ENCODE measurements at places on chromosomes 1 and 21.

DNA sequence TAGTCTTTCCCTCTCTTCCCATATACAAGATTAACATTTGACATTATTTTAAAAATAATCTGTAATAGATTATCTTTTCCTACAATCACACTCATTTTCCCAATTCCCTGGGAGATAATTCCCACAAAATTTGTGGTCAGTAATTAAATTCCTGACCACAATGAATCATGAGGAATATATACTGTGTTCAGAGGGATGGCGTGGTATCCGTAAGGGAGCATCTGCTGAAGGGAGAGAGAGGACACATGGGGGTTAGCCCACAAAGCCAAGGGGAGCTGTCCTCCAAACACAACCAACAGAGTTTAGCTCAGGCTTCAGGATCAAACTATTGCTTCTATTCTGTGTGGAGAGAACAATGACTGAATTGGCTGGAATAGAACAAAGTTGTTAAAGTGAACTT is 57.1 kb upstream of the PPP2R5A start:
- DNase-seq = no peak

DNA sequence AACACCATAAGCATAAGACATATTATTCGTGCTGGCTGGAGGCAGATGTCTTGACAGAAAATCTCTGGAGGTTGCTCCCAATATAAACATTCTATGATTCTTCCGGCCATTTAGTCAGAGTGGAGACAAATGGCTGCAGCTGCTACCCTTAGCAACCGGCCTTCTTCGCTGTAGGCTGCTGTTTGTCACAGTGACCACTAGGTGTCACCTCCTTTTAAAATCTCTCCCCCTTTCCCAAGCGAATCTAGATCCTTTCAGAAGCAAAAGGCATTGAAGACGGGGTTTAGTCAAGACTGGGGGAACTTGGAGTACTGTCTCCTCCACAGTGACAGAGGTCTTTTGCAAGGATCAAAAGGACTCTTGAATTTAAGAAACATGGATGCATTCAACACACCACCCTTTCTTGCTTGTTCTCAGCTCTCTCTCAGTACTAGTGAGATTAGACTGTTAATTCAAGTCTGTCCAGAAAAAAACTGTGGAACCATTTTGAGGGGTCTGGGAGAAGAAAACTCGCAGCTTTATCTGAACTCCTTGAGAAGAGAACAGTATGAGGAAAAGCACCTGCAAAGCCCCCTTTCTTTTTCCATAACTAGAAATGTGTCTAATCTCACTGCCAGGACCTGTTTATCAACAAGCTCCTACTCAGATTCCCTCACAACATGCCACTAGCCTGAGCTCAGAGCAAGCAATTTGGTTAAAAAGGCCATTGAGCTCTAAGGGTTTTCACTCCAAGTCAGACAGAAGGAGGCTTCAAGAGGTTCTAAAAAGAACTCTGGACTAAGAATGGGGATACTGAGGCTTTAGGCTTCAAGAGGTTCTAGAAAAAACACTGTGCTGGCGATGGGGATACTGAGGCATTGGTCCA is 408.3 kb upstream of the PLXNA2 start:
- DNase-seq = no peak

DNA sequence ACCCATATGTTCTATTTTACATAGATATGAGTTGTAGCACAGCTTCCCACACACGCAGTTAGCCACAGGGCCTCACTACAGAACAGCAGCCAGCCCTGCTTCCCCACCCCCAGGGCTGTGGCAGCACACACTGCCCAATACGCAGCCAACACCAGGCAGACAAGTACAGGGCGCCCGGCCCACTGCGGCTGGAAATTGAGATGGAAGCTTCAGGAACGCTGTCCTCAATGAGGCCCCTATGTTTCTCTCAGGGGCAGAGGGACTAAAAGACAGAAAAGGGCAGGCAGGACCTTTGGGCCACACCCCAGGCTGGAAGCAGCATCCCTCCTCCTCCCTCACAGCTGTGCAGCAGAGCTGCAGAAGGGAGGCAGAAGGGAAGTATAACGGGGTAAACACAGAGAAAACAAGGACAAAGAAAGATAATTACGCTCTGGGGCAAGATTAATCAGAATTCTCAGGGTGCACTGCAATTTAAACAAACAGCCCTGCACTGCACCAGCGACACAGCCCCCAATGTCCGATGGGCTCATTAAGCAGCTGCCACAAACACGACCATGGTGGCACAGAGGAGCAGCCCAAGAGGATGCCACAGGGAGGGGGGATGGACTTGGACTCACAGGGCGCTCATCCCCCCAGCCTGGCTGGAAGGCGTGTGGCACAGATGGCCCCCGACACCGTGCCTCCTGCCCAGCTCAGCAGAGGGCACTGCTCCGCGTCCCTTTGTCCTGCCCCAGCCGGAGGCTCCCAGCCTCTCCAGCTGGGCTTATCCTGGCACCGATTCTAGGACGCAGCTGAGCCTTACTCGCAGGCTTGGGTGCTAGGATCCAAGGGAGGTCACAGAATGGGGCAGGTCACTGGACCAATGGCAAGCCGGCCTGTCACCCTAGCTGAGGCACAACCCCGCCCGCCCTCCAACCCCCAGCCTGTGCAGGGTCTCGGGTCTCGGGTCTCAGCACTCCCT is 14.2 kb downstream of the WDR4 start:
- no peak for DNase-seq

DNA sequence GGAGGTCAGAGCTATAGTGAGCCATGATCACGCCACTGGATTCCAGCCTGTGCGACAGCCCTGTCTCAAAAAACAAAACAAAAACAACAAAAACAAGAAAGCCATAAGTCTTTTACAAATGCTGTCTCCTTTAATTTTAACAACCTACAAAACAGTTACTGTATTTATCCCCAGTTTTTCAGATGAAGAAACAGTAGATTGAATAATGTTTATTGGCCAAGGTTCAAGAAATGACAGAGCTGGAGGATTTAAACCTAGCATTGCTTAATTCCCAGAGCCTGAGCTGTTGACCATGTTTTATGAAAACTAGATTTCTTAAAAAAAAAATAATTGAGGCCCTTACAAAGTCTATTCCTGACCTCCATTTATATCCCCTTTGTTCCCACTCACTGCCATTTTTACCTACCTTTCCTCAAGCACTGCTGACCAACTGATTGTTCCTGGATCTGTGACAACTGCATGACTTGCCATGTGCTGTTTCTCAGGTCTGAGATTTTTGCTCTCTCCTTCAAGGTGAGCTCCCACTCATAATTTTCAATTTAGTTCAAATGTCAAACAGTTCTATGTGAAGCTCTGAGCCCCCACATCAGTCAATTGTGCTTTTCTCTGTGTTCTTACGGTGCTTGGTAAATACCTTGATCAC is 140.8 kb downstream of the CHRM3 start:
- DNase-seq = no peak

DNA sequence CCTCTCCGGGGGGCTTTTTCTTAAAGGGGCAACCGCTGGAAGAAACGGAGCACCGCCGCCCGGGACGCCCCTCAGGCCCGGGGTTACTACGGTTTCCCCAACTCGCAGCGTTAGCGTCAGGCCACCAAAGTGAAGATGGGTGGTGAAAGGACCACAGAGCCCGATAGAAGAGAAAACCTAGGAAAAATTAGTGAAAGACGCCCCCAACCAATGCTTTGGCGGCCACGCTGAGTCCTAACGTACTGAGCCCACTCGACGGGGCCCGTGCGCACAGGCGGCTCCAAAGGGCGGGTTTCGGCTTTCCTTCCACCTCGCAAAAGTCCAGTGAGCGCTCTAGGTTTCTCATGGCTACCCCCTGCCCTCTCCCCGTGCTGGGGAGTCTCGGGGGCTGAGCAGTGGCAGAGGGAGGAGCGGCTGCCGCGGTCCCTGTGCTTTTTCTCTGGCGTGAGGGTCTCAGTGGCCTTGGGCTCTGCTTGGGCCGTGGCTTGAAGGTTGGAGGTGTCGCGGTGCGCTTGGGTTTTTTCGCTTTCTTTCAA is 12.2 kb upstream of the SPEN start:
- DNase-seq = no peak

DNA sequence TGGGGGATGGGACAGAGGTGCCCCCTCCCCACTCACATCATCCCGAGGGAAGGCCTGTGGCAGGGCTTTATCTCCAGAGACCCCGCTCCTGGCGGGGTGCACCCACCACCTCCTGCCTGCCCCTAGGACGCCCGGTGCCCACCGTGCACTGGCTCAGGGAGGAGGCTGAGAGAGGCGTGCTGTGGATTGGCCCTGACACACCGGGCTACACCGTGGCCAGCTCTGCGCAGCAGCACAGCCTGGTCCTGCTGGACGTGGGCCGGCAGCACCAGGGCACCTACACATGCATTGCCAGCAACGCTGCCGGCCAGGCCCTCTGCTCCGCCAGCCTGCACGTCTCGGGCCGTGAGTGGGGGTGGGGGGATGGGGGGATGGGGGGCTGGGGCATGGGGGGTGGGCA is 71.7 kb downstream of the TRIM11 start:
- peak; percentile 59 for DNase-seq

DNA sequence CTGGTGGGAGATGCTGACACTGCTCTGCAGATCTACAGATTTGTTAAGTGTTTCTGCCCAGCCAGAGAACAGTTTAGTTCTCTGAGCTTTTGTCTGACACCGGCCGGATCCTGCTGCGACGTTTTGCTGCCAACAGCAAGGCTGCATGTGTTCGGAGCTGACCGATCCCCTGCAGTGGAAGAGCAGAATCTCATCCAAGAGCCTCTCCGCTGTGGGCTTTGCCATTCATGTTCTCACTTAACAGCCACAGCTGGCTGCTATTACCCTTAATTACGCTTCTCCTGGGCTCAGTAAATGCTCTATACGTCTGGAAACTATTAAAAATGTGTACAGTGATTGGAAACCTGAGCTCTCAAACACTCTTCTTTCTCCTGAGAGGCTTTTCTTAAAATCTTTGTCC is 105.3 kb downstream of the BCAR3 start:
- DNase-seq = no peak

DNA sequence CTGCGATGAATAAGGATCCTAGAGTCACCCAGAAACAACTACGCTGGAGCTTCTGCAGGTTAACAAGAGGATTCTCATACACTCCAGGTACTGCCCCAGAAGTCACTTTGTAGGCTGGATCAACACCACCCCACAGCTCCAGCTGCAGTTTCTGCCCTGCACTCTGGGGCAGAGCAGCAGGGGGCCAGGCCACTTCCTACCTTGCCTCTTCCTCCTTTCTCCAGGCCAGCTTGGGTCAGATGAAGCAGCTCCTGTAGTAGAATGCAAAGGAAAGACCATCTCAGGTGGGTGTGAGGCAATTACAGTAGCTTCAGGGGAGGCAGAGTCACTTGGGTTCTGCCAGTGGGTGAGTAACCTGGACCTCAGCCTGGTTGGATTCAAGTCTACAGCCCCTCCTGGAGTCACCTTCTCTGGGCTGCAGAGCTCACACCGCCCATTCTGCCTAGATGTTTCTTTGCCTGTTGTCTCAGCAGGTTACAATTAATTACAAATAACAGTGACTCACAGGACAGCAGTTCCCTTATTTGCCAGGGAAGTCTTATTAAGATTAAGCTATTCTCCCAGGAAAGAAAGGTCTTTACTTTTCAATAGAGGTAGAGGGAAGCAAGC is 24.4 kb upstream of the BCAR3 start:
- no peak for DNase-seq

- DNase-seq = no peak
Measured at GRCh38 chr1:6134206-6134605, 45.9 kb downstream of the CHD5 start.

DNA sequence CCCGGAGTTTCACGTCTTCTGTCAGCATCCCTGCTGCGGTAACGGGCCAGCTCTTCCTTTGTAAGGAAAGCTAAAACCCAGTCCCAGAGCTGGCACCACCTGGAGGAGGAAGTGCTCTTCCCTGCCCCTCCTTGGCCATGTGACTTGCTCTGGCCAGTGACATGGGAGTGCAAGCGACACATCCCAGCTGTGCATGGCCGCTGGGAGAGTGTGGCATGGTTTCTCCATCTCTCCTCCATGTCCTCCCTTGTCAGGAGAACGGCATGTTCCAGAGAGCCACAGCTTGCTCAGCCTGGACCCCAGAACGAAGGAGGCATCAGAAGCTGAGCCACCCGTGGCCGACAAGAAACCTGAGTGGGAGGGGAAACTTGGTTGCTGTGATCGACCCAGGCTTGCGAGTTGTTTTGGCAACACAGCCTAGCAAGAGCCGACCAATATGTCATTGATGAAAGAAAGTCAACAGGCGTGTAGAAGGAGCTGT is 2.7 kb upstream of the PRXL2B start:
- DNase-seq = no peak

DNA sequence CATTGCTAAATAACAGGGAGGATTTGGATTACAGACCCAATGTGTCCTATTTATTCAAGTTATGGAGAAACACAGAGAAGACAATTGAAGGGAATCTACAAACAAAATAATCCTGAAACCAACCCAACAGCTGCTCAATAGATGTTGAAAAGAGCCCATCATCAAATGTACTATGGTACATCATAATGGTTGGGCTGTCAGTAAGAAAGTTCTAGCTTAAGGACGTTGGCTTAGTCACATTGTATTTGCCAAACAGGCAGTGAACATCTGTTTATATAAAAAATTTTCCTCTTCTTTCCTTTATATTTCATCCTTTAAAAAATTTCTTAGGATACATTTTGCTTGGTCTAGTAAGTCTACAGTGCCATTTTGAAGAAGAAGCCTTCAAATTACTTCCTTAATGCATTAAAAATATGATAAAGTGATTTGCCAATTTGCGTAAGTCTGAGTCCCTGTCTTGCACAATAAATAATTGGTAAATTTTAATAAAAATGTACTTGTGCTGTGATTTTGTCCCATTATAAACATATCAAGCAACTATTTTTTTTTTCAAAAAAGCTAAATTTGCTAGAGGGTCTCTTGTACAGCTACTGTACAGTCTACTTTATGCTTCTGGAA is 14.4 kb downstream of the MAP3K7CL start:
- DNase-seq = no peak

DNA sequence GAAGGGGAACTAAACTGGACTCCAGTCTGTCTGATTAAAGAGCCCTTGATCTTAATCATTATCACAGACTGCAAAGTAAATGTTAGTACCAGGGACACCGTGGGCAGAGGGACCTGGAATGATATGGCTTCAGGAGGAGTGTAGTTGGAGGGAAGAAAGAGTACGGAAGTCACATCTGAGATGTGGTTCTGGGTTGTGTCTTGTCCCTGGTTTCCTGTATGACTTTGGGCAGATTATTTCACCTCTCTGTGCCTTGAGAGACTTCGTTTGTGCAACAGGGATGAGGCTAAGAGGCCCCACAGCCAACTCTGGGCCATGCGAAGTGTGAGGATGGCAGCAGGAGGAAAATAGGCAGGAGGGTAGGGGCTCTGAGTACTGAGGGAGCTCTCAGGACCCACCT is 76.1 kb upstream of the SLC2A1 start:
- DNase-seq = no peak

- no peak for DNase-seq
Measured at GRCh38 chr1:182350839-182351238, 40.8 kb downstream of the GLUL start.
